Fibroblast of skin of left quadriceps (primary cell): ENCODE measurements at places on chromosomes 4 and X.

GRCh38 chr4:4995908-4996265 is 23.4 kb downstream of the CYTL1 start:
- peak; percentile 57 for DNase-seq

- no peak for DNase-seq
Observed at GRCh38 chrX:53122013-53122412, 28.1 kb downstream of the KANTR start.

DNA sequence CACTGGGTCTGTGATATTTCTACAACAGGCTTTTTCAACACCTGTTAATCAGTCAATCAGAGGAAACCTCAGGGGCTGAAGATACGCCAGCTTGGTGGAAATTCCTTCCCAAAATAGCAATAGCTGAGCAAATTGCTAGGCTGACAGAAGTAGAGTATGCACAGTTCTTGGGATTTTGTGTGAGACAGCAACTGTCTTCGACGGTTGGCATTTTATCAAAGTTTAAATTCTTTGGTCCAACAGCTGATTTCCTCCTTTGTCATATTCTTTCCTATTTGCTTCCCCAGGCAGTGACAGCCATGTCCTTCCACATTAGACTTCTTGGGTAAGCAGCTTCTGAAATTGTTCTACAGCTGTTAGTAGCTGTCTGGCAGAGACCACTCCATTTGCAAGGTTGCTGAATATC is 8.0 kb upstream of the PALLD start:
- no peak for DNase-seq

DNA sequence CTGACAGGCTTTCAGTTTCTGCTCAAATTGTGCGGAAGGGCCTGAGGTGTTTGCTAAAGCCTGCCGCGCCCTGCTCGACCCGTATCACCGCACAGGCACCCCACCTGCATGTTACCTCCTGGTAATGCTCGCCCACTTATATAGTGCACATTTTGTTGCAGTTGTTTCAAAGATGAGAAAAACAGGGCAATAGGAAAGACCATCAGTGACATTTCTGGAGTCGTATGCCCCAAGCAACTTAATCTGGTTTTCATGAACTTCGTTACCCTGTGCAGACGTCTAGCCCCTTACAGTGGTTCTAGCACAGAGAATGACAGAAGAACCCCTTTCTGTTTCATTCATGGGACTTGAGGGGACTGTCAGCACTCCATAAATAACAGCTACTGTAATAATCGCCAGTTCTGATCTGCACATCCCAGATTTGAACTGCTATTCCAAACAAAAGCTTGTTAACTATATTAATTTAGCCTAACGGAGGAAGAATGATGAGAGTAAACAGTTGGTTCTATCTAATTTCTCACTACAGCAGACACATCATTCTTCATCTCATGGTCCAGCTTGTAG is 940 bp upstream of the DCTD start:
- no peak for DNase-seq

DNA sequence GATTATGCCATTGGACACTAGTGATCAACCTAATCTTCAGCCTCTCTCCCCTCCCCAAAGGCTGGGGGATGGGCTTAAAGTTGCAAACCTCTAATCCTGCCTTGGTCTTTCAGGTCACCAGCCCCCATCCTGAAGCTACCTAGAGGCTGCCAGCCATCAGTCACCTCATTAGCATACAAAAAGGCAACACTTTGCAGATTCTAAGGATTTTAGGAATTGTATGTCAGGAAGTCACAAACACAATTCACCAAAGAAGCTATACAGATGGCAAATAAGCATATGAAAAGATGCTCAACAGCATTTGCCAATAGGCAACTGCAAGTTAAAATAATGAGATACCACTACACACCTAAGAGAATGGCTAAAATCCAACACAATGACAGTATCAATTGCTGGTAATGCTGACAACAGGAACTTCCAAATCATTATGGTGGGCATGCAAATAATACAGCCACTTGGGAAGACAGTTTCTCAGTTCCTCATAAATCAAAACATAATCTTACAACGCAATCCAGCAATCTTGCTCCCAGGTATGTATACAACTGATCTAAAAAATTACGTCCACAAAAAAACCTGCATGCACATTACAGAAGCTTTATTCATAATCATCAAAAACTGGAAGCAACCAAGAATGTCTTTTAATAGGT is 9.0 kb upstream of the PIM2 start:
- no peak for DNase-seq

GRCh38 chr4:38101563-38101962 is 141.4 kb downstream of the PTTG2 start:
- no peak for DNase-seq

GRCh38 chr4:2243681-2244380 is 1.9 kb upstream of the HAUS3 start:
- DNase-seq = peak; percentile 12

- DNase-seq = no peak
Observed at GRCh38 chr4:70654605-70655011, 11.7 kb downstream of the JCHAIN start.

DNA sequence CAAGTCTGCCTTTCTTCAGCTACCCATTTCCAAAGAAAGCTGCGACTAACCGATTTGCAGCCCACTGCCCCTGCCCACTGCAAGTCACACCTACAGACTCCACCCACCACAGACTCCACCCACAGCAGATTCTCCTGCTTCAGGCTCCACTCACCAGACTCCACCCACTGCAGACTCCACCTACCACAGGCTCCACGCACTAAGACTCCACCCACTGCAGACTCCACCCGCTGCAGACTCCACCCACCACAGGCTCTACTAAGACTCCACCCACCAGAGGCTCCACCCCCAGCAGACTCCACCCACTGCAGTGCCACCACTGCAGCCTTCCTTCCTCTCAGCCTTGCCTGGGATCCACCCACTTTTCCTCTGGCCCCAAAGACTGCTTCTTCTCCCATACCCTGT is 41.3 kb downstream of the ABLIM2 start:
- DNase-seq = no peak

- no peak for DNase-seq
Observed at GRCh38 chr4:73335679-73336078, 68.4 kb upstream of the ALB start.

DNA sequence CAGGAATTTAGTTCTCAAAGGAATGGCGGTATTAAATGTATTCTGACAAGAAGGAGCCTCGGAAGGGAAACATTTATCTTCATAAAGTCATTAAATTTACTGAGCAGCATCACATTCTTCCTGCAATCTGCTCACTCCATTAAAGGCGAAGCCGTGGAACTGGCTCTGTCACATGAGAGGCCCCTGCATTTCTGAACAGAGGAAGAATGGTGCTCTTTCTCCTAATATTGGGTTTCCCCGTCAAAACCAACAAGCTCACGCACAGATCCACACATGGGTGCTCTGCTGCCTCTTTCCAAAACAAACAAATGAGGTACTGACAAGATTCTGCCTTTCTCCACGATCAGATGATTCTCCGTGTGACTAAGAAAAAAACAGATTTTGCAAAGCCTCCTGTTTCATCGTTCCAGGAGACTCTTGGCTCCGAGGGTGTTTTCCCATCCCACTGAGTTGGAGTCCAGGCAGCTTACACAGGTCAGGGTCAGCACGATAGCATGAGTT is 191.2 kb downstream of the IDS start:
- DNase-seq = peak; percentile 20

DNA sequence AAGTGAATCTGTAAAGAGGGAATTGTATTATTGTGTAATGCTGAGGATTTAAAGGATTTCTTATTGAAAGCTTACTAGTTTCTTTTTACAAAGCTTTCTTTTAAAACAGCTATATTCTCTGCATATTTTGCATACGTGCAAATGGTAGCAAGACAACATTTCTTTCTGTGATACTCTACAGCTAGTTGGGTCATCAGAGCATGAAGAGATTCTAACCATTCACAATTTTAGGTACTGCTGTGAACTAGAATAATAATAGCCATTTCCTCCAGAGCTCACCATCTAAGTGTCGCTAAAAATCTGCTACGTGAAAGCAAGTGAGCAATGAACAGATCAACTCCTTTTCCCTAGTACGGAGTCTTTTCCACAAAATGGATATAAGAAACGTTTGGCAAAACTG is 37.3 kb downstream of the ARHGAP6 start:
- no peak for DNase-seq

DNA sequence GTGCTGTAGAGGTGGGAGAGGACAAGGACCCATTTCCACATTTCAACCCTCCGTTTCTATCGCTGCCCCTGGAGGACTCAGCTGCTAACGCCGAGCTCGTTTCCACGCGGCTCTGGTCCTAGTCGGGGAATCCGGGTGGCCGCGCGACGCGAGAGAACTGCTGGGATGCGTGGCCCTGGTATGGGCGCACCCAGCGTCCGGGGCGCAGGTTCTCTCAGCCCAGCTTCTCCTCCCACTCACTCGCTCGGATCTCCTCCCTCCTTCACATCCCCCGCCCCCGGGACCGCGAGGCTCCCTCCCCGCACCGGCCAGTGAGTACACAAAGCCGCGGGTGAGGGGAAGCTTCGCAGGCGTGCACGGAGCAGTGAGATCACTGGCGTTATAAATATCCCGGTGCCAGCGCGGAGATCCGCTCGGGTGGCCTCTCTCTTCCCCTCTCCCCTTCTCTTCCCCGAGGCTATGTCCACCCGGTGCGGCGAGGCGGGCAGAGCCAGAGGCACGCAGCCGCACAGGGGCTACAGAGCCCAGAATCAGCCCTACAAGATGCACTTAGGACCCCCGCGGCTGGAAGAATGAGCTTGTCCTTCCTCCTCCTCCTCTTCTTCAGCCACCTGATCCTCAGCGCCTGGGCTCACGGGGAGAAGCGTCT is at the start of gene FGF5:
TSS of gene FGF5 (plus strand) at position 412 of the 649 bp plus-strand sequence. CDS start at position 573, 161 bp downstream.
- peak; percentile 85 for DNase-seq

- no peak for DNase-seq
Observed at GRCh38 chr4:121277194-121278105, 103.4 kb downstream of the QRFPR start.

DNA sequence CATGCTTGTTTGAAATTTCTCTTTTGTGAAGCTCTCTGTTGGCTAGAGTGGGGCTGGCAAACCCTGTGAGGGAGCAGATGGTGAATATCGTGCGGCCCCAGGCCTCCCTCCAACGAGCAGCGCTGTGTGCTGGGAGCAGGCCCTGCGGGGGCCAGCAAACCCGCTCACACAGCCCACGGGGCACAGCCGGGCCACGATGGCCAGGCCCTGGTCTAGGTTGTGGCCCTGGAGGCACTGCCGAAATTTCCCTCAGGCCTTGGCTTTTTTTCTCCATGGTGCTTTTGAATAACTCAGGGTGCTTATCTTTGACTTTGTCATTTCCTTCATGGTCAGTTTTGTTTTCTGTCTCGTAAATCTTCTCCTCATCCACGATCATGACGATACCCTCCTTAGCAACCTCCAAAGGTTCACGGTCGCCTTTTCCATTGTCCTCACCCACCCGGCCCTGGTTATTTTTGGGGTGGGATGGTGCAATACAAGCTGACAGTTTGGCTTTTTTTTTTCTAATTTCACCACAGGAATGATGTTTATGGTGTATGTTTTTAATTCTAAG is 20.7 kb downstream of the PCGF3 start:
- DNase-seq = peak; percentile 22

DNA sequence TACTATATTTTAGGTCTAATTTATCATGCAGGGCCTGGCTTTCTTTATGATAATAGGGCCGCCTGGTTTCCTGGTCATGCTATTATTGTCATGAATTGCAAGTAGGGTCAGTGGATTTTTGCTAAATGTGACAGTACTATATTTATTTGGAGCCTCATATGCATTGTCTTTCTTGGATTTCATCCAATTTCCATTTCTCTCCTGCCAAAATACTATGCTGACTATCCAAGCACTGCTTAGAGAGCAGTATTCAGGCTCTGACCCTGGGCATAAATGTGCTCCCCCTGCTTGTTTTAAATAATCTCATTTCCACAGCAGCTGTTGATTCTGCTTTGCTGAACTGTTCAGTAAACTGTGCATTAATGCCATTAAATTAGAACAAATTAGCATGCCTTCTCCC is 269.3 kb downstream of the GPM6A start:
- no peak for DNase-seq

GRCh38 chr4:55725057-55725456 is 89.0 kb upstream of the NMU start:
- DNase-seq = no peak

DNA sequence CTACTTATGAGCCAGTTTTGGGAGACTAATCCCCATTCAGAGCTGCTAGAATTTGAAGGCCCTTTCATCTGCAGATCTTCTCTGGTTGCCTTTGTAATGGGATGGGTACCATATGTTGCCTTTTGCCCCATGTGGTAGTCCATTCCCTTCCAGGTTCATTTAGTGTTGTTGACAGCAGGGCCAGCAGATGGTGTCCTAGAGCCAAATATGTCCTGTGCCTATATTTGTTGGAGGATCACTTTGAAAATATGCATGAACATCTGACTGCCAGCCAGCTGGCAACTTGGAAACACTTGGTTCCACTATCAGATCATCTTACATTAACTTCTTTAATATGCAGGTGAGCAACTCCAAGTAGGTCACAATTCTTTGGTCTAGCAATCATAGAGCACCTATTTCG is 30.4 kb downstream of the CFAP299 start:
- DNase-seq = peak; percentile 48

DNA sequence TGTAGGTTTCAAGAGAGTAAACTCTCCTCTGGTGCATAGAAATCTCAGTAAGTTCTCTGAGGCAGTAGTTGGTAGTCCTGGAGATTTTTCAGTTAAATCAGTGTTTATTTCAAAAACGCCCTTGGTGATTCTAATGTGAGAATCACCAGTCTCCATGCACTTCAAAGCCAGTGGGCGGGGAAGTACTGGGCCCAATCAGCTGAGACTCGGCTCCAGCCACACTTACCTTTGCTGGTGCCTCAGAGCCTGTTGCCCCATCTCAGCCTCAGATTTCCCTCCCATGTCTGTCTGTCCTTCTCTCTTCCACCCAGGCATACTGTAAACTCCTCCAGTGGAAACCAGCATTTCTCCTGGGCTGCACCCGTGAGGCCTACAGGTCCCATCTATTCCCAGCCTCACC is 7.4 kb upstream of the MGST2 start:
- no peak for DNase-seq

GRCh38 chrX:34839451-34839850 is 103.1 kb upstream of the FAM47B start:
- DNase-seq = peak; percentile 63

DNA sequence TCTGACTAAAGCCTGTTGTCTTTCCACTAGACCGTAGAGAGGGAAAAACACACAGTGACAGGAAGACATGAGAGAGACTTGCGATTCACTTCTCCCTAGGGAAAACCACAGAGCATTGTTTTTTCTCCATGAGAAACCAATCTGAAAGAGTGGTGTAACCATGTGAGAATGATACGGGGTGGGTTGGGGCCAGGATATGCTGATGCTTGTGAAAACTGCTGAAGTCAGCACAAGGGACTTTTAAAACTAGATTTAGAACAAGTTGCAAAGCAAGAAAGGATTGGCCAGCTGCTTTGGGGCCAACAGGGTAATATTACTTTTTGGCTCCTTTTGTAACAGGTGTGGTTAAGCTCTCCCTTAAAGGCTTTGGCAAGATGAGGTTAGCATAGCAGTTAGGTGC is 66.1 kb downstream of the NHSL2 start:
- no peak for DNase-seq

- DNase-seq = no peak
Observed at GRCh38 chrX:31099536-31100090, 27.8 kb upstream of the FTHL17 start.

DNA sequence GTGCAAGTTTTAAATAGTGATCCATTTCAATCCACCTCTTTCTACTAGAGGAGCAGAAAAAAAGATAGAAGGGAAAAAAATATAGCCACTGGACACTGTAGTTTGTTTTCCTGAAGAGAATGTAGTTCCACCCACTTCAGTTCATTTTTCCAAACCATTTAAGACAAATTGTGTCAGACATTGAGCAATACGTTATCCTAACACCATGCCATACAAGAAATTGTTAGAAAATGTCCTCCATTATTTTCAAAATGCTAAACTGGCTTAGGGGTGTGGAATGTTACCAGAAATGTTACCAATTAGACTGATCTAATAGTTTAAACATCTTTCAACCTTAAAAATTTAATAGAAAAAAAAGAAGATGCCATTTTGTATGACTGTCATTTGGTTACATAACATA is 48.6 kb upstream of the ETNPPL start:
- no peak for DNase-seq
